ENCODE measurements at places on chromosomes 4 and X.

- DNase-seq, result no peak
Observed at GRCh38 chrX:57651169-57651919, 28.7 kb downstream of the NLRP2B start.

- DNase-seq, result no peak
Observed at GRCh38 chrX:28273736-28274135, 292.5 kb upstream of the DCAF8L1 start.

DNA sequence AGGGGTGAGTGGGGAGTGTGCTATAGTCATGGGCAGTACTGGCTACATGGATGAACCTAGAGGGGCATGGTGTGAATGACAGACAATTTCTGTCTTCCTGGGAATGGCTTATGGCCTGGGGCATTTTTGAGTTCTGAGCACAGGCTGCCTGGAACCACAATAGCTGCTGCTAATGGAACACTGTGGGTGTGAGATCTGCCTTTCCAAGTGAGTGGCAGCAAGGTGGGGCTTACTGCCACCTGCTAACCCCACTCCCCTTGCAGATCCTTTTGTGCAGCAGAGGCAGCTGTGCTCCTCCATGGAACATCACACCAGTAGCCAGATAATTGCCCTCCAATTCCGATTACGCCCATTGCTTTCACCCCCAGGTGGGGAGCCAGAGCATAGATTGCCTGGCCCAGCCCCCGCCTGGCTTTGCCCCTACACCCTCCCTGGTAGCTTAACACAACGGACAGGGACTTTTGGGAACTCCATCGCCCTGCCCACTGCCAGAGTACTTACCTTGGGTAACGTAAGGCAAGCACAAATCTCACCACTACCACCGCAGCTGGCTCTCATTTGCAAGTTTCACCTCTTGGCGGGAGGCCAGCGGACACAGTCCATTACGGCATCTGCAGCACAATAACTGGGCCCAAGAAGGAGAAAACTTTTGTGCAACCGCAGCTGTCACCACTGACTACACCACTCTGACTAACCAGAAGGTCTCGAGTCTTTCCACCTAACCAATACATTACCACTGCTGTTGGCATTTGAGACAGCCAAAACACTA lies 421.2 kb upstream of the NWD2 start:
- DNase-seq, result no peak

DNA sequence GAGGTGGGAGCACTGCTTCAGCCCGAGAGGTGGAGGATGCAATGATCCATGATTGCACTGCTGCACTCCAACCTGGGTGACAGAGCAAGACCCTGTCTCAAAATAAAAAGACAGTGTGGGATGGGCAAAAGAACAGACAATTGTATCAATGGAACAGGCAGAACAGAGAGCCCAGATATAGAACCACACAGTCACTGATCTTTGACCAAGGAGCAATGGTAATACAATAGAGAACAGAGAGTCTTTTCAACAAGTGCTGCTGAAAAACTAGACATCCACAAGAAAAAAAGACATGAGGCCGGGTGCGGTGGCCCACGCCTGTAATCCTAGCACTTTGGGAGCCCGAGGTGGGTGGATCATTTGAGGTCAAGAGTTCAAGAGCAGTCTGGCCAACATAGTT lies 5.9 kb downstream of the FAM53A start:
- DNase-seq, result no peak

DNA sequence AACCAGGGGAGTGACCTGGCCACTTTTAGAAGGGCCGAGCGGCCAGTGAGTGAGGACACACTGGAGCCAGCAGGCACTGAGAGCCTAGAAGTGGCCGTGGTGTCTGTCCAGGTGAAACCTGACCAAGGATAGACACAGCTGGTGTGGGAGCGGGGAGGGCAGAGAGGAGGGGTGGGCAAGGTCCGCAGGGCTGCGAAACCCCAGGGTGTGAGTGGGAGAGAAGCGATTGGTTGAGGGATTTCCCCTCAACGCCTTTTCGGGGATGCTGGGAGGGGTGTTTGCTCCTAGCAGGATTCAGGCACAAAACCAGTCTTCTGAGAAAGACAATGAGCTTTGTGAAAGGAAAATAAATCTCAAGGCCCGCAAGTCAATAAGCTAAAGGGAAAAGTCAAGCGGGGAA lies 33.2 kb upstream of the ARSD start:
- DNase-seq, result no peak

DNA sequence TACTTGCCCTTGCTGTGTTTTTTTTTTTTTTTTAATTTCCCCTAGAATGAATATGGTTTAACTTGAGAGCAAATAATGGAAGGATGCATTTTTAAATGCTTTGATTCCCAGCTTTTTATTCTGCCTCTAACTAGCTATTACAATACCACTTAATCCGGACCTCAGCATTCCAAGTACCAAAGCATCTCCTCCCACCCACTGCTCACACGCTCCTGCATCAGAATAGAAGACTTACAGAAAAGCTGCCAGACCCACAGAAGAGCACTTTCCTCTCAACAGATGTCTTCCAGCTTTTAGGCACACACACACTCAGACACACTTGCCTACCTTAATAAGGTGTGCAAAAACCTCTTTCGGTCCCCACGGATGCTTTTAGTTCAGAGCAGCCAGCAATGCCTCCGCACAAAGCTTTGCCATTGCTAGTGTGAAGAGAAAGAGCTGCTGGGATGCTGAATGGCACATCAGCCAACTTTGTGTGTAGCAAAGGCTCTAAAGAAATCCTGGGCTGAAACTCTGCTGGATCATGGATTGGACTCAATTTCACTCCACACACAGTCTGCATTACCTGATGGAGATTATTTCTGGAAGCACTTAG lies 1056.2 kb downstream of the DMD start:
- no peak for DNase-seq

- DNase-seq, result no peak
Observed at GRCh38 chr4:40173470-40173875, 23.4 kb upstream of the RHOH start.

DNA sequence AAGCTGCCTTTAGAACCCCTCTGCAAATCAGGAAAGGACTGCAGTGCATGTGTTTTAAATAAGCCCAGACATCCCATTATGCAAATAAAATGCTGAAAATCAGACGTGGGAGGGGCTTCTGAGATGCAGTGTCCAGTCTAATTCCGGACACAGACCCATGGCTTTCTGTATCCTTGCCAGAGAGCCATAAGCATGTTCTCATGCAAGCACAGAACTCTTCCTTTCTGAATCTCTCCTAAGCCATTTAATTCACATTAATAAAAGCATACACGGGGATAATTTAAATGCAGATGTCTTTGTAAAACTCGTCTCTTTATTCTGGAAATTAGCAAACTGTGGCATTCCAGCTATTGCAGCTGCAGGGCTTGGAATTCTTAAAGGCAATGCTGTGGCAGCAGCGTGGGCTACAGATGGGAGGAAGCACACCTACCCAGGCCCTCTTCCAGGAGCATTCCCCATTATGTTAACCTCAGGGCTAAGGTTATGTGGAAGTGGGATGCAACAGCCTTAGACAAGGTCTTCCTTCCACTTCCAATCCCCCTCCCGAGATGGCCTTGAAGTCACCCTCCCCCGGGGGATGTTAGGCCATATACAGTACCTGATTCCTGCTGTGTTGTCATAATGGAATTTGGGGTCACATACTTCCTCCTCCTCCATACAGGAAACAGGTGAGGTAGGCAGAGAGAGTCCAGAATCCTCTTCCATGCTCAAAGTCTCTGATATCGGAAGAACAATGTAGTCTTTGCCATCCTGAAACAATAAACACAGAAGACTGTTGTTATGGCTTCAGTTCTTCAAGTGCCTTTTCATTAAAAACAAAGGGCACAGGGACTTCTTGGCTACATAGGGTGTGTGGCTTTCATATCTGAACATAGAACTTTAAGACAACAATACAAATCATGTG lies 38.1 kb downstream of the KDR start:
- DNase-seq, result no peak

GRCh38 chrX:135707880-135708279 lies 5.6 kb upstream of the CT45A1 start:
- DNase-seq, result peak; percentile 19

DNA sequence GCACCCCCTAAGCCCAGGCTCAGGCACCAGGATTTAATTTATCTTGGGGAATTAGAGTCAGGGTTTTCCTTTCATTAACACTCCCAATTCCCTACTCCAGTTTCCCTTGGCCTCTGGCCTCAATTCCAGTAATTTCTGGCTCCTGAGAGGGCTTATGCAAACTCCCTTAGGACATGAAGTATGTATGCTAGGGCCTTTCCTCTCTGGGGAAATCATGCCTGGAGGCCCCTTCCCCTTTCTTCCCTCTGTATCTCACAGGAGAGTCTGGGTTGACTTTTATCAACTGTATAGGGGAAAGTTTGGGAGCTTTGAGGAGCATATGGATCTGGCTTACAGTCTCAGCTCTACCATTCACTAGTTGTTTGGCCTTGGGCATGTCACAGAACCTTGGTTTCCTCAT lies 169.5 kb downstream of the SHROOM4 start:
- DNase-seq, result no peak

DNA sequence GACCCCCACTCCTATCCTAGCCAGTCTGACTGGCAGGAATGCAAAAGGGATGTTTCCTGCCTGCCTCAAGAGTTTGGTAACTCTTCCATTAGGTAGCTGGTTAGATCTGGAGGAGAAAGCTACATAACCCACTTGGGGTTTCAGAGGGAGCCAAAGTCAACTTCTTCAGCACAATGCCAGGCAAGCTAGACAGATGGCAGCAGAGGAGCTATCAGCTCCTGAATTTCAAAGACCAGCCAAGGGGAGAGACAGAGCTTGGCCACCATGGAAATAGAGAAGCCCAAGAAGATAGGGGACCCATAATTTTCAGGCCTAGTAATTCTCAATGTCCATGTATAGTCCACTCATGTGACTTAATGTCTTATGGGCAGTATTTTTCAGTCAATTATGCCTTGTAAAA lies 56.4 kb downstream of the PGRMC1 start:
- no peak for DNase-seq

DNA sequence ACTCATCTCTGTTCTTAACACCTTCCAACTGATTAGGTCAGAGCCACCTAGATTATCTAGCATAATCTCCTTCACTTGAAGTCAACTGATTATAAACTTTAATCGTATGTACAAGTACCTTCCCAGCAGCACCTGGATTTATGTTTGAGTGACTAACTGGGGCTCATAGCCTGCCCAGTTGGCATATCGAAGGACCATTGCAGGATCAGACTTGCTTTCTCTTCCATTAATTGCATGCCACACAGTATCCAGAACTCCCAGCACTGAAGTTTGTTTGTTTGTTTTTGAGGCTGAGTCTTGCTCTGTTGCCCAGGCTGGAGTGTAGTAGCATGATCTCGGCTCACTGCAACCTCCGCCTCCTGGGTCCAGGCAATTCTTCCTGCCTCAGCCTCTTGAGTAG lies 27.9 kb downstream of the GRK4 start:
- DNase-seq, result no peak

DNA sequence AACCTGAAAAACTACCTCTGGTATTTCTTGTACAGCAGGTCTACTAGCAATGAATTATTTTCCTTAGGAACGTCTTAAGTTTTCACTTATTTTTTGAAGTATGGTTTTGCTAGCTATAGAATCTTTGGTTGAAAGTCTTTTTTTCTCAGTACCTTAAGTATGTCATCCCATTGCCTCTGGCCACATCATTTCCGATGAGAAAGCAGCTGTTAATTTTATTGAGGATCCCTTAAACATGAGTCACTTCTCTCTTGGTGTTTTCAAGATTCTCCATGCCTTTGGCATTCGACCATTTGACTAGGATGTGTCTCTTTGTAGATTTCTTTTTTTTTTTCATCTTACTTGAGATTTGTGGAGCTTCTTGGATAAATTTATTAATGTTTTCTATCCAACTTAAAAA lies 803.8 kb upstream of the AMOT start:
- DNase-seq, result no peak

DNA sequence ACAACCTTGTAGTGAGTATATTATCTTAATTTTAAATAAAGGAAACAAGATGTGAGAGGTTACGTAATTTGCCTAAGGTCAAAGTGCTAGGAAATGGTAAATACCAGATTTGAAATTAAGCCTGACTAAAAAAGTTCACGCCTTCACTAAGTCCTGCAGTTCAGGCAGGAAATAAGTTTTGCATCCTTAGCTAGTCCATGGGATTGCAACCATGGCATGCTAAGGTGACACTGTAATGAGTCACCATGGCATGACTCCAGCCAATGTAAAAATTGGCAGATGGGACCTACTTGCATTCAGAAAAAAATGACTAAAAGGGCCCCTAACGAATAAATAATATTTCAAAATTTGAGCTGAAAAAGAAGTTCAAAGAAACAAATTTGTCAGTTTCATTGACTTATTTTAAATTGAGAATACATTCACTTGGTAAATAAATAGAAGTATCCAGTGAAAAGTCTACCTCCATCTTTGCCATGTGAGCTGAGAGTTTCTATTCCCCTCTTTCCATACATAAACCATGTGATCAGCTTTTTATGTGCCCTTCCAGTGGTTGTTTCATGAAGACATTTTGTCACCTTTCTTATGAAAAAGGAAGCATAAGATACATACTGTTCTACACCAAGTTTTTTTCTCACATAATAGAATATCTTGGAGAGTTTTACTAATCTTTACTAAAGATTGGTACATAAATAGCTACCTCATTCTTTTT lies 72.4 kb downstream of the ANKRD50 start:
- no peak for DNase-seq

GRCh38 chr4:98510757-98511517 lies 147.5 kb downstream of the TSPAN5 start:
- DNase-seq, result peak; percentile 16

- DNase-seq, result no peak
Observed at GRCh38 chr4:93414041-93414550, 414.5 kb upstream of the ATOH1 start.

GRCh38 chr4:87051121-87051713 lies 116.4 kb downstream of the AFF1 start:
- no peak for DNase-seq

DNA sequence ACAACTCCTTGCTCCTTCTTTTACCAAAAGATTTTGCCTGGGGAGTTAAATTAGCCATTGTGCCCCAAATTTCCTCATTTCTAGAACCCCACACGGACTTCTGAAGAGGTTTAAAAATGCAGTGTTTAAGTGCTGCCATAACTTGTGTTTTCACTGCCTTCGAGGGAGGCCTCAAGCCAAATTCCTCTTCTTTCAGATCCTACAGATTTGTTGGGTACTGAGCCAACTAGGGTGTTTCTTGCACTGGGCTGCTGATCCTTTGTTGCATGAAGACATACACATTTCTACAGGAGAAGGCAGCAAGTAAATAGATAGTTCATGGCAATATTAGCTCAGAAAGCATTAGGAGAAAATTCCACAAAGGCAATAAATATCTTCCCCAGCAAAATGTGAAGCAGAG lies 43.8 kb downstream of the GLRA2 start:
- no peak for DNase-seq

GRCh38 chrX:73977542-73978169 lies 326.3 kb upstream of the ZCCHC13 start:
- DNase-seq, result no peak

GRCh38 chr4:92305148-92305877 lies 1.5 kb downstream of the GRID2 start:
- no peak for DNase-seq

GRCh38 chr4:84870398-84871163 lies 95.9 kb downstream of the WDFY3 start:
- DNase-seq, result no peak

GRCh38 chrX:17735406-17735805 lies 1.9 kb upstream of the SCML1 start:
- DNase-seq, result no peak

All from activated T-cell treated with anti-CD3 and anti-CD28 coated beads for 24 hours (primary cell).